Activated T-cell treated with anti-CD3 and anti-CD28 coated beads for 24 hours (primary cell): ENCODE measurements at places on chromosomes 13 and 19.

DNA sequence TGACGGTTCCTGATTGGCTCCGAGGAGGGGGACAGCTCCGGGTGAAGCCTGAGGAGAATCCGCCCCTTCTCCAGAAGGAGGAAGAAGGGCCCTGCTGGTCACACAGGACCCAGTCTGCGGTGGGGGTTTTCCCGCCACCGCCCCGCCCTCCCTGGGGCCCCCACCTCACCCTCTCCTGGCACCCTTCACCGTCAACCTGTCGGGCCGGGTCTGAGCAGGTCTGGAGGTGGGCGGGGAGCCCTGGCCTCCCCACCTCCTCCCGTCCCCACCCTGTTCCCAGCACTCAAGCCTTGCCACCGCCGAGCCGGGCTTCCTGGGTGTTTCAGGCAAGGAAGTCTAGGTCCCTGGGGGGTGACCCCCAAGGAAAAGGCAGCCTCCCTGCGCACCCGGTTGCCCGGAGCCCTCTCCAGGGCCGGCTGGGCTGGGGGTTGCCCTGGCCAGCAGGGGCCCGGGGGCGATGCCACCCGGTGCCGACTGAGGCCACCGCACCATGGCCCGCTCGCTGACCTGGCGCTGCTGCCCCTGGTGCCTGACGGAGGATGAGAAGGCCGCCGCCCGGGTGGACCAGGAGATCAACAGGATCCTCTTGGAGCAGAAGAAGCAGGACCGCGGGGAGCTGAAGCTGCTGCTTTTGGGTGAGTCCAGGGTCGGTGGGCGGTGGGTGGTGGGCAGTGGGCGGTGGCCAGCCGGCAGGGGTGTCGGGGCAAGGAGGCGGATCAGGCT lies at the start of gene GNA15:
Gene GNA15 (plus strand): TSS at position 73 of the 723 bp plus-strand sequence. CDS start 418 bp downstream, at position 491.
- peak; percentile 11 for DNase-seq

- no peak for DNase-seq
These were observed 61.2 kb downstream of the PEPD start for GRCh38 chr19:33460221-33460908.

- DNase-seq = no peak
These were observed 478.5 kb upstream of the SLITRK1 start for GRCh38 chr13:84360822-84361221.

DNA sequence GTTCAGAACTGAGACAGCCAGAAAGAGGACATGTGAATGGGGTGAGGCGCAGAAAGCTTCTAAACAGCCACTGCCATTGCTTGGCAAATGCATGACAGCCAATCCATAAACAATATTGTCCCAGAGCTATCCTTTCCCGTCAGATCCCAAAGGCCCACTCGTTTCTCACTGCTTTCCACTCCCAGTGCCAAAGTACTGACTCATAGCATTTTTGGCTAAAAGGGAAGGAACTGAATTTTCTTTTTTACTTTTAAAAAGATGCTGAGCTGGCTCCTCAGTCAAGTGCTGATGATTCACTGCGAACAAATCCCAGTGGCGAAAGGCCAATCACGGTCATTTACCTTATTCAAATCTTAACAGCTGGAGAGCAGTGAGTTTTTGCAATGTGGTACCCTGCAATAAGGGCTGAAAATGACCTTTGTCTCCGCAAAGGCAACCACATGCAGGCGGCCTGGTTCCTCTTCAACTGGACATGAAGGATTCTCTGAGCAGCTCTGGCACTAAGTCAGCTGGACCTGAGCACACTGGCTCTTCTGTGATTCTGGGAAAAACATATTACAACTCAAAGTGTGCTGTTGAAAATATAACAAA lies 151.7 kb downstream of the DCLK1 start:
- DNase-seq = no peak

- DNase-seq = no peak
These were observed 445.6 kb downstream of the KCTD12 start for GRCh38 chr13:76440568-76440967.

- no peak for DNase-seq
These were observed 179.8 kb downstream of the PRR20E start for GRCh38 chr13:57346786-57347185.

DNA sequence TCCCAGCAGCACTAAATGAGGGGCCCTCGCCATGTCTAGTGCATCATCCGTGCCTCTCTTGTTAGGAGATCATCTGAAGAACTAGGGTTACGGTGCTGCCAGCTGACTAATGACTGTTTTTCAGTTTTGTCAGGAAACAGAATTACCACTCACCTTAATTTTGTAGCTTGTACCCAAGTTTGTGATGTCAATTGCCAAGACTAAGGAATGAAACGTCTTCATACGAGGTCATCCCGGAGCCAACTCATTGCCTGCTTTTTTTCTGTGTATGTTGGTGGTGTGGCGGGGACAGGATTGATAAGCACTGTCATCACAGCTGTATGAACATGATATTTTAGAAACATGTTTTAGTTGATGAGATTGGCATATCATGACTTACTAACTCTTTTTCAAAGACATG lies 100.6 kb downstream of the TNFRSF19 start:
- DNase-seq = no peak

DNA sequence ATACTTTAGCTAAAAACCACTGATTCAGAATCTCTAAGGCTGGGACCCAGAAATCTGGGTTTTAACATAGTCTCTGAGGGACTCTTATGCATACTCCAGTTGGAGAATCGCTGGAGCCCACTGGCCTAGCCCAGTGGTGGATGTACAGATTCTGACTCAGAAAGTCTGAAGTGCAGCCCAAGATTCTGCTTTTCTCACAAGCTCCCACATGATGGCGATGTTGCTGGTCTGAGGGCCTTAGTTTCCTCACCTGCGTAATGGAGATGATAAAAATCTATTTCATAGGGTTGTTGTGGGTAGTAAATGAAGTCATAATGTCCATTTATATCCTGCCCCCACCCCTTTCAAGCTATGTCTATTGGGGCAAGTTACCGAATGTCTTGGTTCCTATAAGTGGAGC lies 7.7 kb upstream of the CDADC1 start:
- DNase-seq = no peak

GRCh38 chr13:77616027-77616426 lies 80.5 kb downstream of the SCEL start:
- no peak for DNase-seq

- no peak for DNase-seq
These were observed 20.5 kb downstream of the DZIP1 start for GRCh38 chr13:95624020-95624419.

GRCh38 chr13:94384231-94384905 lies 95.1 kb downstream of the DCT start:
- no peak for DNase-seq

DNA sequence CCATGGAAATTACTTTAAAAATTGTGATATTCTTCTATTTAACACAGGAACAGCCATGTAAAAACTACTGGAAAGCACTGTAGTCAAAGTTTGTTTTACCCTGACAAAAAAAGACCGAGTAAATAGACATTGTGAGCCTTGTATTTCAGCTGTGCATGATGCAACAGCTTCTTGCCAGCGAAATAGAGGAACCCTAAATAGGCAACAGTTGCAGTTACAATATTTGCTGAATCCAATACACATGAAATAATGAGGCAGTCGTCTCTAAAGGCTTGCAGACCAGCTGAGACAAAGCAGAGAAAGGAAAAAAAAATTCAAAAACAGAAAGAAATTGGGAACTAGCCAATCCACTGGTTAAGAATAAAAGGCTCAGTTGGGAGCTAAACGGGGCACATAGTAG lies 1001.1 kb downstream of the OLFM4 start:
- DNase-seq = no peak

GRCh38 chr13:23140492-23140891 lies 40.3 kb upstream of the SGCG start:
- DNase-seq = no peak

DNA sequence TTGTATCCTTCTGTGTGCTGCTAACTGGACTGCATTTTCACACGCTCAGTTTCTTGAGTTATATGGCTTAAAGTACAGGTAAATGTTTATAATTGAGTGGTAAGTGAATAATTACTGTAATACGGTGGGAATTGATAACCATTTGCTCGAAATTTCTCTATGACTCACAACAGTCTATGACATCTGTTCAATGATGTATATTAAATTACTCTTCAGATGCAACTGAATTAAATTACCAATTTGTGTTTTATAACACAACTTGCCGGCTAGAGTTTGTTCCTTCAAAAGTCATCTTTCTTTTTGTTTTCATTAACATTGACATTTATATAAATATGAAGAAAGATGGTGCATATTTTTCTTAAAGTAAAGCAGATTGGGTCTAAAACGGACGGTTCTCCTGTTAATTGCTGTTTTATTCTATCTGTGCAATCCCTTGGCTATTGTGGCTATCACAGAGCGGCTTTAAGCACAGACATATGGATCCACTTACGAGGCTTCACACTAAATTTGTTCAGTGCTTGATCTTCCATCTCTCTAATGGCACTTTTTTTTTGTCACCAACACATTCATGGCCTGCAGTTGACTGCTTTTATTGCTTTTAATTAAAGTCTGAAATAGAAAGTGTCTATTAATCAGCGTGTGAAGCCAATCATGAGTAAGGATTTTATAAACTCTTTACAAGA lies 1291.6 kb upstream of the SLC10A2 start:
- DNase-seq = no peak

DNA sequence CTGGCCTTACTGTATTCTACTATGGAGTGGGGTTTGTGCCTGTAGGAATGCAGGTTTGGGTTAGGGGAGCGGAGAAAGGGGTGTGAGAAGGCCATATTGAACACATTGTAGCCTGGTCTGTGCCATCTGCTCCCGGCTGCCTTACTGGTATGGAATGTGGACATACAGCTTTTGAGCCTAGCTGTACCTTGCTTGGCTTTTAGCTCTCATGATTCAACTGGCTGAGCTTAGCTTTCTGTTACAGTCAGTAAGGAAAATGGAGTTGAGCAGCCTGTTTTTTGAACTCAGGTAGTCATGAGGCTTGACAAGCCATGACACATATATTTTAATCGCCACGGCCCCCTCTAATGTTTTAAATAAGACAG lies 41.6 kb downstream of the ARHGAP35 start:
- DNase-seq = no peak

GRCh38 chr13:80530902-80531301 lies 190.0 kb upstream of the SPRY2 start:
- DNase-seq = no peak

DNA sequence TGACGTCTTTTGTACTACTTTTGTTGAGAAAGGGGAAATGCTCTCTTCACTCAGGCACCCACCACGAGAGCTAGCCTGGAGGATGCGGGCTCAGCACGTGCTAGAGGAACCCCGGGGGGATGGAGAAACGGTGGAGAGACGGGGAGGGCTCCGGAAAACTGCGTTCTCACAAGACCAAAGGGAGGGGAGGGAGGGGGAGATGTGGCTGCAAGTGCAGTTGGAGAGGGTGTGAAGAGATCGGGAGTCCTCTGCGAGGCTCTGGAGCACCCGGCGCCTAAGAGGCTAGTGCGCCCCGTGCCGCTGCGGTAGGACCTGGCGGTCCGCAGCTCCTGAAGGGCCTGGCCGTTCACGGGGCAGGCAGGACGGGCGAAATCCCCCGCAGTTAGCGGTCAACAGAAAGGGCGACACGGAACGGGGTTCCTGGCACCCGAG lies 43.4 kb upstream of the XPO4 start:
- DNase-seq = no peak

GRCh38 chr13:41694545-41695301 lies 237.4 kb downstream of the RGCC start:
- DNase-seq = no peak
